GM10248 (cell line): ENCODE measurements at places on chromosomes 7 and 10.

DNA sequence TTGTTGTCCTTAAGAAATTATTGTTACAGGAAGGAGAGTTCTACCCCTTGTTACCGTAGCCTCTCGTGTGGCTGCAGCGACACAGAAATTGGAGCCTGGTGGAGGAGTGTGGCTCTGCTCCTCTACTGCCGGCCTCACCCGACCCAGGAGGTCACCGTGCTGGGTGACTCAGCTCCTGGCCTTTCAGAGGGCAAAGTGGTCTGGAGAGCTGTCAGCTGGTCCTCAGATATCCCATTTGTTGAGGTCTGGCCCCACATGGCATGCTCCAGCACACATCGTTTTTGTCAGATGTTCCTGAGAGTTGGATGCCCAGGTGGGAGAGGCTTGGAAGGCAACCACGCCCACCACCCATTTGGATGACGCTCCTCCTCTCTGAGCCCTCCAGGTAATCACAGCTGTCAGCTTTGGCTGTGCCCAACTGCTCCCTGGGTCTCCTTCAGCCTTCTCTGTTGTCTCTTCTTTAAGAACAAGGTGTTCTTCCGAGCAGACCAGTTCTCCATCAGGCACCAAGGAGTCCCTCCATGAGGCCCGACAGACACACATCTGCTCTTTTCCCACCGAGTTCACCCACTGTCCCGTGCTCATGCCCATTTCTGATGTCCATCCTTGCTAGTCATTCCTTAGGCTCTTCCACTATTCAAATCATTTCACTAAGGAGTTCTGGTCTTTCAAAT is 80.3 kb downstream of the RAMP3 start:
- no peak for DNase-seq

- no peak for DNase-seq
Observed at GRCh38 chr10:63757067-63757466, 235.9 kb downstream of the REEP3 start.

DNA sequence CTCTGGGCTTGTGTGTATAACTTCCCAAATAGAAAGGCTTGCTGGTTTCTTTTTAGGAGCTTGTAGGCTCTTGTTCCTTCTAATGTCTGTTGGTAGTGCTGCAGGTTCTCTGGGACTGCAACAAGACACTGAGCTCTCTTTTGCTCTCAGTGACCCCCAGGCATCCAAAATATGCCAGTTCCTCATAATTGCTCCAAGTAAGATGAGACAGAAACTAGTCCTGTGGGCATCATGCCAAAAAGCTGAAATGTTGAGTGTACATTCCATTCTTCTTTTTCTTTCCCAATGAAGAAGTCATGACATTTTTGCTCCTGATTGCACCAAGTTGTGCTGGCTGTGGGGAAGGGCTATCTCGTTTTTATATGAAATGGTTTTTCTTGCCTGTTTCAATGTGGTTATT is 7.1 kb upstream of the BTBD16 start:
- DNase-seq = no peak

DNA sequence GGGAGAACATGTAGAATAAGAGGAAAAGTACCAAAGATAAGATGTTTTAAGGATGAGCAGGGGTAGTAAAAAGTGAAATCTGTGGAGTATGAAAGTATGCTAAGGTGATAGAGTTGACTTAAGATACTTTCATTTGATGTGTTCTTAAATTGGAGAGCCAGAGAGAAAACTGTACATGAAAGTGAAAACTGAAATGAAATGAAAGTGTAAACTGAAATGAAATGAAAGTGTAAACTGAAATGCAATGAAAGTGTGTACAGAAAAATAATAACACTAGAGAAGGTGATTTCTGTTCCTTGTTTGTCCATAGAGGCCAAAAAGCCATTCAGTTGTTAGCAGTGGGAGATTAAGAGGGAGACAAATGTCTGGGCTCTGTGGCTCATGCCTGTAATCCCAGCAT is 17.5 kb downstream of the AHR start:
- DNase-seq = no peak

GRCh38 chr10:46547541-46548497 is 8.6 kb downstream of the GPRIN2 start:
- no peak for DNase-seq

DNA sequence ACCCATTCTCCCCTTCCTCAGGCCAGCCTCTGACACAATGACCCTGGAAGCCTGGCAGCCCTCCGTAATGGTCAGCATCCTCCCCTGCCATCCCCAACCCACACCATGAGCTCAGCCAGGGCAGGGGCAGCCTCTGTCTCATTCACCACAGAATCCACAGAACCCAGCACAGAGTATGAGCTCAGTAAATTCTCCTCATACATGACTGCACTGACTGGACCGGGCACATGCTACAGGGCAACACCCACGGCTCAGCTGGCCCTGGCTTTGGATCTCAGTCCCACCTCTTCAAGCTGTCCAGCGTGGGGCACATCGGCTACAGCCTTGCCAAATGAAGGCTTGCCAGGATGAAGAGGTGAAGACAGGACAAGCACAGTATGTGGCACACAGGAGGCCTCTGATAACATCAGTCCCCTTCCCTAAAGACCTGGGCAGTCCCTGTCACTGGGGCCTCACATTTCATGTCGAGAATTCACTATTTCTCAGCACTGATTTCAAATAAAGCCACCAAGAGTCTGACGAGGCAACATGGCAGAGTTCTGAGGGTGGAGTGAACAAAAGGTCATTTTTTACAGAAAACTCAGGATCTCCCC is 7.9 kb downstream of the GPRIN2 start:
- no peak for DNase-seq

DNA sequence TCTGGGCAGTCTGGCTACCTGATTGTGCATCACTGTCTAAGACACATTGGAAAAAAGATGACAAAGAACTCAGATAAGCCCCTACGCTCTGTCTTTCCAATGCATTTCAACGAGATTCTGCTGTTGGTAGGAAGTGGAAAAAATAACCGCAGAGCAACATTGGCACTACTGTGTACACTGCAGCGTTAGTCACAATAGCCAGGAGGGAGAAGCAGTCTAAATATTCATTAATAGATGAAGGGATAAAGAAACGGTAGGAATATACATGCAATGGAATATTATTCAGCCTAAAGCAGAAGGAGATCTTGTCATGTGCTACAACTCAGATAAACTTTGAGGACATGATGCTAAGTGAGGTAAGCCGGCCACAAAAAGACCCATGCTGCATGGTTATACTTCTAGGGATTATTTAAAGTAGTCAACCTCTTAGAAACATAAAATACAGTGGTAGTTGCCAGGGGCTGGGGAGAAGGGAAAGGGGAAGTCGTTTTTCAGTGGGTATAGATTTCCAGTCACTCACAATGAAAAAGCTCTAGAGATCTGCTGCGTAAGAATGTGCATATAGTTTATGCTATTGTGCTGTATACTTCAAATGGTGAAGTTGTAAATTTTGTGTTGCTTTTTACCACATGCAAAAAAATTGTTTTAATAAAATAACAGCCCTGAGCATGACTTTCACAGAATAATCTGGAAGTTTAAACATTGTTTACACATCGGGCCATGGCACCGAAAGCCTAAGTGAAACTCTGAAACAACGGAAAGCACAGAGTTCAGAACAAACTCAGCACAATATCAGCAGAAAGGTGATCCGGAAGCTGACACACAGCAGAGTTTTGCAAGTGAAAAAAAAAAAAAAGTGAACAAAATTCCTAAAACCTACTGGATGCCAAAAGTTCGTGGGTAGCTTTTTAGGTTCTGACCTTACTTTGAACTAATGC is 40.1 kb downstream of the ELMO1 start:
- peak; percentile 31 for DNase-seq

- DNase-seq = no peak
Observed at GRCh38 chr7:148155826-148156225, 434.7 kb upstream of the C7orf33 start.

DNA sequence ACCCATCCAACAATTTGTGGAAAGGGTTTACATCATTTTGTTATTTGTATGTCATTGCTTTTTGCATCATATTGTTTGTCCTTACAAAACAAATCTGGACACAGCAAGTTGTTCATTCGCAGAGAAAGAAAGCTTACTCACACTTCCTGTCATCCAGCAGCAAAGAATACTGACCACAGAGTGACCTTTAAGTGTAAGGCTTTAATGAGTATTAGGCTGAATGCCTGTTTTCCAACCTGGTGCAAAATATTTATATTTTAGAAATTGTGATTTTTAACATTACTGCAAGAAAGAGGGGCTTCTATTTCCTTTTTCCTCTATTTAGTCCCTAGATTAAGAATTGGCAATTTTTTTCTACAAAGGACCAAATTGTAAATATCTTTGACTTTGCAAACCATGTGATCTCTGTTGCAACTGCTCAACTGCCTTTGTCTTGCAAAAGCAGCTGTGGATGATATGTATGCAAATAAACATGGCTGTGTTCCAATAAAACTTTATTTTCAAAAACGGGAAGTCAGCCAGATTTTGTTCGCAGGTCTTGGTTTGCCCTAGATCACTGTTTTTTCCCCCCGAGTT is 27.8 kb upstream of the ITGB1 start:
- DNase-seq = no peak

DNA sequence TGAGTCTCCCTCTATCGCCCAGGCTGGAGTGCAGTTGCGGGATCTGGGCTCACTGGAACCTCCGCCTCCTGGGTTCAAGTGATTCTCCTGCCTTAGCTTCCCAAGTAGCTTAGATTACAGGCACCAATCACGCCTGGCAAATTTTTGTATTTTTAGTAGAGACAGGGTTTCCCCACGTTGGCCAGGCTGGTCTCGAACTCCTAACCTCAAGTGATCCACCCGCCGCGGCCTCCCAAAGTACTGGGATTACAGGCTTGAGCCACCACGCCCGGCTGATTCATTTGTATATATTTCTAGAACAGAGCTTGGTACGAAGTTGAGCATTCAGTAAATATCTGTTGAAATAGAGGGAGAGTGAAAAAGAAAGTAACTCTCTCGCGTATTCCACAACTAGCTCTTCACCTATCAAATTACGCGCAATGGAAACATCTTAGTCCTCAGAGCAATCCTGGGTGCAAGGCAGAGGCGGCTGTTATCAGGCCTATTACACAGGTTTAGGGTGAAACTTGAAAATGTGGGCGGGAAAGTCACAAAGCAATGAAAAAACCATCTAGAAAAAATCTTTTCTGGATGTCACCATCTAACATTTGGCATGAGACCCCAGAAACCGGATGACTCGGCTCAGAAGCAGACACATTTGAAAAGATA is 707 bp upstream of the GHITM start:
- DNase-seq = peak; percentile 14
